ENCODE measurements at places on chromosomes 11 and 22. TPM values are rescaled to one million over a fixed set of nuclear protein-coding genes. Genes with fewer than 3 reads are reported as not detected.

- DNase-seq: no peak
Measured at GRCh38 chr11:44536788-44537516, 28.5 kb upstream of the CD82 start.

GRCh38 chr11:117730208-117730800 is 66.7 kb downstream of the DSCAML1 start:
- DNase-seq: no peak

DNA sequence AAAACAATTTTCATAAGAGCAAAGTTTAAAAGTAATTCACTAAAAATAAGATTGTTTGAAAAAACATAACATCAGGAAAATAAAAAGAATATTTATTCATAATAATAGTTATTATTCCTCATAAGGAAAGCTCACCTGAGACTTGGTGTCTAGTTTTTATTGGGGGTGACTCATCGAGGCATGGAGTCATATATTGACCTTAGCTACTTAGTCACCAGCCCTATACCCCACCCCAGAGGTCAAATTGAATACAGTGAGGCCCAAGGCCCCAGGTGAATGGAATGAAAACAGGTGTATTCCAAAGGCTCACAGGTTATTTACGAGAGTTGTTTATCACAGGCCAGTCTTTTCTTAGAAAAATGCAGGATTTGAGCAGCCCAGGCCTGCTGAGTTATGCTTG is 36.9 kb downstream of the CNTF start:
- DNase-seq: no peak

DNA sequence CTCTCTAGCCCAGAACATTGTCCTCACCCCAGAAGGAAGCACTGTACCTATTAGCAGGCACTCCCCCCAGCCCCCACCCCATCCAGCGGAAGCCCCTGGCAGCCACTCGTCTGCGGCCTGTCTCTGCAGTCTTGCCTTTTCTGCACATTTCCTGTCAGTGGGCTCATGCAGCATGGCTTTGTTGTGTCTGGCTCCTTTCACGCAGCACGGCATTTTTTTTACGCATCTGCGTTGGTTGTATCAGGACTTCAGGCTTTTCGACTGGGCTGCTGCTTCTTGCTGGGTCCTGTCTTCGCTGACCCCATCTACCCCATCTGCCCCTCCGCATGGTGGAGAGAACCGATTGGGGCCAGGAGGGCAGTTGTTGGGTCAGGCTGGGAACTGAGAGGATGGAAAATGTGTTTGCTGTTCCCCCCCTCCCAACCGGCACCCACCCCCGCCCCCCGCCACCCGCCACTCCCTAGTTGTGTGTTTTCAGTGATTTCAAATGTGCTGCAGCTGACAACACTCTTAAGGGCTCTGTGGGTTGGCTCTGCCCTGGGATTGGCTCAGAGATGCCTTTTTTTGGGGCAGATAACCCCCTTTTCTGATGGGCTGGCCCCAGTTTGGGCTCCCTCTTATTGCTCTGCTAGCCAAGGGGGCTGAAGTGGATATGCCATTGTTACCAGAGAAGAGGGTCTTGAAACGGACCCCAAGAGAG is 110.0 kb downstream of the KIAA1671 start:
- peak; percentile 76 for DNase-seq

DNA sequence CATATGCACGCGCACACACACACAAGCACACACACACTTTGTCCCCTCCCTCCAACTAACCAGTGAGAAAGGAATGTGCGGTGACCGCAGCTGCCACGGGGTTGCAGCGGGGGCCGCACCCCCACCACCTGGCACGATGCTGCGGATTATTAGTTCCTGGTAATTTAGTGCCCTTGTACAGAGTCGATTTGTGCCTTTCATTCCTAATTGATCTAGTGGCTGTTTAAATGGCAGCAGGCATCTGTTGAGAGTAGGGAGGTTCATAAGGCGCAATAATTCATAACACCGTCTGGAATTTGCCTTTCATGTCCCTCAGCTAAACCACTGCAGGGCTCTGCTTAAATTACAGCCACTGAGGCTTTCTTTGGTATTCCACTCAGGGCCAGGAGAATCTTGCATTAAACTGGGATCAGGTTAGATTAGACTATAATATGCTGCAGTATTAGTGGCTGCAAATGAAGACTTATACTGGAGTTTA is 113.7 kb downstream of the FEZ1 start:
- no peak for DNase-seq

DNA sequence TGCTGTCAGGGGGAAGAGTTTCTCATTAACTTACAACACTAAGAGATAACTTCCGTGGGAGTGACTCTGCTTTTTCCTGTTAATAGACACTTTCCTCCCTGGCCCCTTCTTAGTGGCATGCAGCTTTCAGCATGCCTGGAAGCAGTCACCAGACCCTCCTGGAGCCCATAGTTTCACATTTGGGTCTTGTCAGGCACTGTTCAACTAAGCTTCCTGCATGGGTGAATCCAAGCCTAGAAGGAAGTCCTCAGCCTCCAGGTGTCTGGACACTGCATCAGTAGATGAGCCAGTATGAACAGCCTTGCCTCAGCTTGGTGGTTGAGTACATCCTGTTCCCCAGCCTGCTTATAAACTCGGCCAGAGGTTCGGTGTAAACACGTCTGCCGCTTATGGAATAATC is 68.1 kb downstream of the PPP6R3 start:
- DNase-seq: no peak

The BTG4 gene
- not detected for total RNA-seq

The B4GALNT4 gene
- 0.47 TPM for total RNA-seq

The LRRC32 gene
- total RNA-seq: 1.5 TPM

- DNase-seq: no peak
Measured at GRCh38 chr22:50274311-50274710, 4.1 kb upstream of the MAPK11 start.

DNA sequence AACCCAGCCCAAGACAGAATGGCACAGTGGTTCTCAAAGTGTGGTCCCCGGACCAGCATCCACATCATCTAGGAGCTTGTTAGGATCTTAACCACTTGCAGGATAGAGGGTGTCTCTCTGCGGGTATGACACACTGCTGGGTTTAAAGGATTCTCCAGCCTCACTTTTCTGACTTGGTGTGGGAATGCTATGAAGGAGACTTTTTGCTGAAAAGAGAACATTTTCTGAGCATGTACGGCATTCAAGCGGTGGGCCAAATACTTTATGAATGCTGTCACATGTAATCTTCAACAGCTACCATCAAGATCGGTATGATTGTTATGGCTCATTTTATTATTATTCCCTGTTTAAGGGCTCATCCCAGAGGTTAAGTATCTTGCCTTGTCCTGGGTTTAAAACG is 1.8 kb upstream of the CD82 start:
- no peak for DNase-seq

- DNase-seq: no peak
Measured at GRCh38 chr22:46393873-46394272, 58.4 kb downstream of the TRMU start.

DNA sequence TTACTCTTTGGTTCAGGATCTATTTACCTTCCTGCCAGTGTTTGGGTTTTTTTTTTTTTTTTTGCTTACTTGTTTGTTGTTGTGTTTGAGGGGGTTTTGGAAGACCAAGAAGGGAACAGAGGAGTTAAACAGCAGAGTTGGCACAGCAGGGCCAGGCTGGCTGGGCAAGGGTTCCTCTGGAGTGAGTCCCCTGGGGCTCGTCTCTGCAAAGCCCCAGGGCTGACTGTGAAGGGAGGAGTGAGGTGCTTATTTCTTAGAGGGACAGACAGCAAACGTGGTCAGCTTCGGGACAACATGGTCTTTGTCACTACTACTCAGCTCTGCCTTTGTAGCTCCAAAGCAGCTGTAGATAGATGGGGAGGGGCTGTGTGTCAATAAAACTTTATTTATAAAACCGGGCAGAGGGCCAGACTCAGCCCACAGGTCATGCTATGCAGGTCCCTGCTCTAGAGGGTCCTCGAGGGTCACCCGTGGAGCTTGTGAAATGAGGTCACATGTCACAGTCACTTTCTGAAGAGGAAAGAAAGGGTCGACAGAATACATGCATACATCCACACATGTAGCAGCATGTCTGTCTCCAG is 1404.7 kb downstream of the BRD1 start:
- DNase-seq: no peak

- no peak for DNase-seq
Measured at GRCh38 chr11:119316729-119317591, at the start of gene MCAM. Gene MCAM, minus strand, starts transcription at chr11:119317130. Its CDS starts 29 bp downstream, at chr11:119317101.

The GAS2 gene
- total RNA-seq: 2.7 TPM

The PRSS23 gene
- 4.9 TPM for total RNA-seq

DNA sequence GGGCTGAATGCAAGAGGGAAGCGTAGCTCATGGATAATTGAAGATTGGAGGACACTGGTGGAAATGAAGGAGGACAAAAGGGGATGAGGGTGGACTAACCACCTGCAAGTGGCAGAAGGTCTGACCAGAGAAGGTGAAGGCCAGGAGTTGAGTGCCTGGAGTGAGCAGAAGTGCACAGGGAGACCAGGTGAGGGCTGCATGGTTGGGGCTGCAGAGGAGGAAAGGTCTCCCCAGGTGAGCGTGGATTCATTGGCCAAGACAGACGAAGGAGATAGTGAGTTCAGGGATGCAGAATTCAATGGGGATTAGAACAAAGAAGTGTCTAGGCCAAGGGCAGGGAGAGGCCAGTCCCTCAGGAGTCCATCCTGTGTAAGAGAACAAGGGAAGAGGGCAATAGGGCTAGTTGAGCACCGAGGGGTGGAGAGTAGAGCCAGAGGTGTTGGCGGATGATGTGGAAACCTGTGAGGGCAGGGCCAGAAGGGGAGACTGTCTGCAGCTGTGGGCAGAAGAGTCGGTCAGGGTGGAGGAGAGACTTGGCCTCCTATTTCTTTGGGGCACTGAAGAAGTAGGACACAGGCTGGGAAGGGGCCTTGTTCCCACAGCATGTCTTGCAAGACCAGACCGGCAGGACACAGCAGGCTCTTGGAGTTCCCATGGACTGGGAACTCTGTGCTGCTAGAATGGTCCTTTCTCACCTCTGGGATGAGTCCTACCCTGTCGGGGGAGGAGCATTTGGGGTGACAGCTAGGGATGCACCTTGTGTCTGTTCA is 6.7 kb downstream of the TRIM29 start:
- DNase-seq: no peak

DNA sequence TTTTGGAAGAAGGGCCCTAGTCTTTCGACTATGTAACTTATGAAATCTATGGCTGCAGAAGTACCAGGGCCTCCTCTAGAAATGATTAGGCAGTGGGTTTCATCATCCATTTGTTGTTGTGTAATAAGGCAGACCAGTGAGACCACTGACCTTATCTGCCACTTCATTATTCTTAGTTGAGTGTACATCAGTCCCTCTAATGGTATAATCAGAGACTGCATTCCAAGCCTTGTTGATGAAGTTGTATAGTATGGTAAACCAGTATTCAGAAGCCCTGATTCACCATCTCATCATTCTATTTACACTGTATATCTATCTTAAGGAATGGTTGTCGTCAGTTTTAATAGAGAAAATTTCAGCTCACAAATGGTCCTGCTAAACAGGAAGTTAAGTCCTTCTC is 32.2 kb upstream of the GRIA4 start:
- DNase-seq: no peak

- no peak for DNase-seq
Measured at GRCh38 chr22:28207281-28208030, 288.4 kb upstream of the PITPNB start.

GRCh38 chr11:131866535-131867400 is 496.4 kb downstream of the NTM start:
- DNase-seq: no peak

DNA sequence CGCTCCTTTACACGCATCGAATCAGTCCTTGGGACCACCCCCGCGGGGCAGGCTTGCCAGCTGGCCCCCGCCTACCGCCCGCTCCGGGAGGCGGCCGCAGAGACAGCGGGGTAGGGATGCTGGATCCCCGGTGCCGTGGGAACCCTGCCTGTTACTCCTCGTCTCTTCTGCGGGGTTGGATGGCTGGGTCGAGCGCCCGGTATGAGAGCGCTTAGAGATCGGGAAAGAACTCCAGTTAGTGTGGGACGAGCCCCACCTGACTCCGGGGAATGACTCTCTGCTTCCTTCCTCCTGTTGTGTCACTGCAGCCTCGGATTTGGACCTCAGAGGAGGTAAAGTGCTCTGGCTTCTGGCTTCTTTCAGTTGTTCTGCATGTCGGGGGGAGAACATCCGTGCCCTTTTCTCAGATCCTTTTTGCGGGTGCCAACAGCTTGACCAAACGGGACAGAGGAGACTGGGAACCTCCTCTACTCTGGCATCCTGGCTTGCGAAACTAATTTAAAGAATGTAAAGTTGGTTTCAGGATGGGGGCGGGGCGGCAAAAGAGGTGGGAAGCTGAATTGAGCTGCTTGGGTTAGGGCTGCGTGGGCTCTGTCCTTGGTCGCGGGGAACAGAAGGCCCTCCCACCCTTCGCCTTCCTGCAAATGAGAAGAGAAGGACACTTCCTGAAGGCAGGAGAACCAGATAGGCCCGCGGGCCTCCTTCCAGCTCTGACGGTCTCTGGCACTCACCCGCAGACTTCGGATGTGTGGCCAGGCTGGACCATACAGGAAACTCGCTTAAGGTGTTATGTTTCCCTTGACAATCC is 938 bp downstream of the LAYN start:
- no peak for DNase-seq

DNA sequence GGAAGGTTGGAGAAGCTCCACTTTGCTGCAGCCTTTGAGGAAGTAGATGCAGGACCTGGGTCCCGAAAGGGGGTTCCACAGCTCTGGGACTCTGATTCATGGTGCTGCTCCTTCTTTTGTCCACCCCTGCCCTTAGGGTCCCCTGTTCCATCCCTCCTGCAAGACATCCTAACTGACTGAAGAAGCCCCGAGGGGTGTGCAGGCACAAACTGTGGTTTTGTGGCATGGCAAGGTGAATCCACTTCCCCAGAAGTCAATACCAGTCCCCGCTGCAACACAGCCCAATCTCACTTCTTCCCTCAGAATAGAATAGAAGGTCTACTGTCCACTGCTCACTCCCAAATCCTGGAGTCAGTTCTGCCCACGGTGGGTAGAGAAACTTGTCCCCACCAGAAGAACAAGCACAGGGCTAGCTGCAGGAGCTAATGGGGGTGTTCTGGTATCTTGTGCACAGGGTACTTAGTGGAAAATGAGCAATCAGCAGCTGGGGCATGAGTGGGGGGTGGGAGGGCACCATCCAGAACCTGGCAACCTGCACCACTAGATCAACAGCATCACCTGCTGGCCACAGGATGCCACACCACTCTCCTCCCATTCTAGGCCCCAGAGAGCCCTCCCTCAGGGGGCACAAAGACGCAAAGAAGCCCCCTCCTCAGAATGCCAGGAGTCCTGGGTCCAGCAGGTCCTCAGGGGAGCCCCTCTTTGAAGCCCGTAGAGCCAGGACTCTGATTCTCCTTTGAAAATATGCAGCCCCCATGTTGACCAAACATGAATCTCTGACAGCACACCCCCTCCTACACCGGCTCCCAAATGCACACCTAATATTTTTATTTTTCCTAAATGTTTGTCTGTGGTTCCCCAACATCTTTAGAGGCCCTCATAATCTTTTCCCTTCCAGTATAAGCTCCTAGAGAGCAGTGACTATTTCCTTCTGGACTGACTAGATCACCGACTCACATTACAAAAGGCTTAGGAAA is 14.1 kb downstream of the SPATA19 start:
- no peak for DNase-seq

All from CD8-positive, alpha-beta memory T cell (primary cell).